ENCODE measurements at places on chromosomes 1 and 21.

DNA sequence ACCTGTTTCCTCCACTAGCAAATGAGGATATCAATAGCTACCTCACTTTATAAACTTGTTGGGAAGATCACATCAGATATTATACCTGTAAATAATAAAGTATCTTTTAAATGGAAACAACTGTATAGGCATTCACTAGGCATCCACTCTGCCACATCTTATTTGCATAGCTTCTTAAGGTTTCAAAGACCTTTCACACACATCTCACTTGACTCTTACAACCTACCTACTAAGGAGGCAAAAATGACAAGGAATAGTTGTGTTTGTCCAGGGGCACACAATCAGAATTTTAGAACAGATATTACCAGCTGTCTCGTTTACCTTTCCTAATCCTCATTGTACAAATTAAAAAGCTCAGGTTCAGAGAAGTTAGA, 51.5 kb downstream of the VANGL2 start:
- no peak for DNase-seq

DNA sequence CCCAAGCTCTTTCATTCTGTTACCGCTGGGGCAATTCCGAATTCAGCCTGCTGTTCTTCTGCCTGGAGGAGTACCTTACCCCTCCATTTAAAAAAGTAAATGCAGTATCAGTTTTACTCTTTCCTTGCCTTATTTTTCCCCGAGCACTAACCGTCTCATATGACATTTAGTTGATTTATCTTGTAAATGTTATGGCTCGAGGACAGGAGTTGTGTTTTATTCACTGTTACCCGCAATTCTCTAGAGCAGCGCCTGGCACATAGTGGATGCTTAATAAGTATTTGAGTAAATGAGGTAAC, 425 bp upstream of the TADA1 start:
- DNase-seq = no peak

GRCh38 chr1:25945761-25946160, 39.5 kb upstream of the STMN1 start:
- DNase-seq = no peak

GRCh38 chr1:233482388-233482787, 131.5 kb upstream of the KCNK1 start:
- no peak for DNase-seq

GRCh38 chr21:35796844-35797243, 263.5 kb downstream of the SETD4 start:
- DNase-seq = no peak

GRCh38 chr1:111576547-111576946, 43.0 kb upstream of the RAP1A start:
- peak; percentile 85 for DNase-seq
